GM23248 (cell line): ENCODE measurements at places on chromosomes 4 and X.

DNA sequence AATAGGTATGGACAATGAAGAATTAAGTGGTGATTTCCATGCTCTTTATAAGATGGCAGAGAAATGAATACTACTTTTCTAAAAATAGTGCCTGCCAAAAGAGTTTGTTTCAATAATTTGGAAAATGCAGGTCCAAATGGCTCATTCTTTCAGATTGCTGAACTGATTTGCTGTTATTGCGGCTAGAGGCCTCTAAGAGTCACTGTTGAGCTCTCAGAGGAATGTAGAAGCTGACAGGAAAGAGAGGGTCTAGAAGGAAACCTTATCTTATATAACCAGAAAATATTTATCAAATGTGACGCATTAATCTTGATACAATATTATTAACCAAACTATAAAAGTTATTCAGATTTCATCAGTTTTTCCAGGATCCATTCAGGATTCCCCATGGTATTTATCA, 65.7 kb upstream of the PAGE1 start:
- peak; percentile 34 for DNase-seq

DNA sequence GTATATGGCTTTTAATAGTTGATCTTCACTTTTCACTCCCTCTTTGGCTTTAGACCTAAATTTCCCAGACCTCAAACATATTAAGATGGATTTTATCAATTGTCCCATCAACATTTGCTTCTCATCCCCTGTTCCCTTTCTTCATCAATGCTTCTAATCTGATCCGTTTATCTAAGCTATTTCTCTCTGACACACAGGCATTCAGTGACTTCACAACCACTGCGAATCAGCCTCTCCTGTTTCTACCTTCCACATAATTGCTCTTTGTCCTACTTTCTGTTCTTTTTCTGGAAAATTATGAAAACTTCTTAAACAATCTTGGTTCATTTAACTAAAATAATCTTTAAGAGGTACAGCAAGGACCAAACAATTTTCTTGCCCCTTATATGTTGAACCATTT, 115.2 kb downstream of the GLRA3 start:
- DNase-seq = peak; percentile 13

GRCh38 chr4:176001151-176002006, 64.3 kb upstream of the WDR17 start:
- DNase-seq = peak; percentile 24

DNA sequence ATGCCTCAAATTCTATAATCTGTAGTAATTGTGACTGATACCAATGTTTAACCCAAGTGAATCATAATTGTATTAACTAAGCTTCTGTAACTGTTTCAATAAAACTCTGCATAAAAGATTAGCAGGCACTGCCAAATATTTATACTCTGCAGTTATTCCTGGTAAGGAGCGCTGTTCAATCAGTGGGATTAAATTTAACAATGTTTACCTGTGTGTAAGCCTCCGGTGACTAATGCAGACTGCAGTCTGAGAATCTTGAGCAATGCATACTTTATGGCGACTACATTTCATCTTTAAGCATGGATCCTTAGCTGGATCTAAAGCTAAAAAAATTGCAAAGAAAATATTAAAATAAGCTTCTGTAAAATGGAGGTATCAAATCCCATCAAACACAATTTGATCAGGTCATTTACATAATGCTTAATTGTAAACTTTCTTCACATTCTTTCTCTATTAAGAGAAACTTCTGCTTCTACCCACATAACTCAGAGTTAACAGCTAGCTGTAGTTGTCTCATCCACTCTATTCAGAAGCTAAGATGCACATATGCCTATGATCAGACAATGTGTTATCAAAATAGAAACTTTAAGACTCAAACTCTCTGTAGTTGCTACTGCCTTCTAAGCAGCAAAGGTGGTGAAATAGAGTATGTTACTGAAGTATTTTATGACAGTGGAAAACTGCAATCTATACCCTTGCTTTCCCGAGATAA, 234.0 kb downstream of the SPOCK3 start:
- no peak for DNase-seq

GRCh38 chr4:39497909-39498726, 29.1 kb downstream of the UGDH start:
- DNase-seq = no peak

DNA sequence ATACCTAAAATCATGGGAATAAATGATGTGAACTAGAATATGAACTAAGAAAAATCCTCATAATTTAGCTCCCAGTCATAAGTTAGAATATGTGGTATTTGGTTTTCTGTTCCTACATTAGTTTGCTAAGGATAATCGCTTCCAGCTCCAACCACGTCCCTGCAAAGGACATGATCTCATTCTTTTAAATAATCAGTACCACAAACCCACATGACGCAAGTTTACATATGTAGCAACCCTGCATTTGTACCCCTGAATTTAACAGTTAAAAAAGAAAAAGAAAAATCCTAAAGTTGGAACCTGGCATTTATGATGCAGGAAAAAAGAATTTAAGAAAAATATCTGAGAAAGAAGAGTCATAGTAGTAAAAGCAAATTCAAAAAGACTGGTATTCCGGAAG, 13.3 kb downstream of the UBA6 start:
- DNase-seq = peak; percentile 74

DNA sequence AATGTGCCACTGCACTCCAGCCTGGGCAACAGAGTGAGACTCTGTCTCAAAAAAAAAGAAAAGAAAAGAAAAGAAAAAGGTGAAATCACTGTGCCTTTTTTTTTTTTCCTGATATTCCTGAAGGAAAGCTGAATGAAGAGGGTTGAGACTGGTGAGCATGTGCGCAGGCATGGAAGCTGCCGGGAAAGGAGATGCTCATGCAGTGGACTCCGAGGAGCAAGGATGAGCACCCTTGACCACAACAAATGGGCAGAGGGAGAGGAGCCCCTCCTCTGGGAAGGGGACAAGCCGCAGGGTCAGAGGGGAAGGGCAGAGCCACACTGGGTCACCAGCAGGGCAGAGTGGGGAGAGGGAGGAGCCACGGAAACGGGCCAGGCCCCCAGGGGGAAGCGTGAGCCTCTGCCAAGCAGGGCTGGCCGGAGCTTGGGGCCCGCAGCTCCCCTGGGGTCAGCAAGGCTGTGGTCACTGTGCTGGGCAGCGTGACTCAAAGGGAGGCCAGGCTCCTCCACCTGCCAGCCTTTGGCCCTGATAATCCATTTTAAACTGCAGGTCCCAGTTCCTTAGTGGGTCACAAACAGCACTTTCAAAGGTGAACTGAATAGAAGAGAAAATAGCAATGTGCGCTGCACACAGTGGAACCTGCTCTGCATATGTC, 79.8 kb downstream of the NAT8L start:
- DNase-seq = no peak

- no peak for DNase-seq
These were observed 3.4 kb downstream of the UGT2A3 start for GRCh38 chr4:68948044-68948743.

GRCh38 chr4:145093638-145094037, 4.4 kb downstream of the ANAPC10 start:
- peak; percentile 9 for DNase-seq

DNA sequence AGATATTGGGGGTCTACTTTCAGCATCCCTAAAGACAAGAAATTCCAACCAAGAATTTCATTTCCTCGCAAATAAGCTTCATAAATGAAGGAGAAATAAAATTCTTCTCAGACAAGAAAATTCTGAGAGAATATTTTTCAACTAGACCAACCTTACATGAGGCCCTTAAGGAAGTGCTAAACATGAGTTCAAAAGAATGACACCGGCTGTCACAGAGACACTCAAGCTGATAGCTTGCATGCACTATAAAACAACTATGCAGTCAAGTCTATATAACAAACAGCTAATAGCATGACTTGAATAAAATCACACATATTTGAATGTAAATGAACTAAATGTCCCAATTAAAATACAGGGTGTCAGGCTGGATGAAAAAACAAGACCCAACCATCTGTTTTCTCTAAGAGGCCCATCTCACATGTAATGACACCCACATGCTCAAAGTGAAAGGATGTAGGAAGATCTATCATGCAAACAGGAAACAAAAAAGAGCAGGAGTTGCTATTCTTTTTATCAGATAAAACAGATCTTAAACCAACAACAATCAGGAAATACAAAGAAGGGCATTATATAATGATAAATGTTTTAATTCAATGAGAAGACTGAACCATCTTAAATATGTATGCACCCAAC, 27.2 kb downstream of the FAAH2 start:
- DNase-seq = no peak

DNA sequence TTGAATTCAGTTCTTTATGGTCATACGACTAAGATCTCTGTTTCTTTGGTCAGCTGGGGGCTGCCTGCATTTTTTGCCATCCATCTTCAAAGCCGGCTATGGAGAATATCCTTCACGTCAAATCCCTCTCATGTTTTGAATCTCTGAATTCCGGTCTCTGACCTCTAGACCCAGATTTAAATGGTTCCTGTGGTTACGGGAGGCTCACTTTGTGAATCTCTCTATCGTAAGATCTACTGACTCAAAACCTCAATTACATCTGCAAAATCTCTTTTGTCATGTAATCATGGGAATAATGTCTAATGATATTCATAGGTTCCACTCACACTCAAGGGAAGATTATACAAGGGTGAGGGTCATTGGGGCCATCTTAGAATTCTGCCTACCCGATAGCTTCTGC, 5.7 kb upstream of the MPC1L start:
- DNase-seq = no peak

DNA sequence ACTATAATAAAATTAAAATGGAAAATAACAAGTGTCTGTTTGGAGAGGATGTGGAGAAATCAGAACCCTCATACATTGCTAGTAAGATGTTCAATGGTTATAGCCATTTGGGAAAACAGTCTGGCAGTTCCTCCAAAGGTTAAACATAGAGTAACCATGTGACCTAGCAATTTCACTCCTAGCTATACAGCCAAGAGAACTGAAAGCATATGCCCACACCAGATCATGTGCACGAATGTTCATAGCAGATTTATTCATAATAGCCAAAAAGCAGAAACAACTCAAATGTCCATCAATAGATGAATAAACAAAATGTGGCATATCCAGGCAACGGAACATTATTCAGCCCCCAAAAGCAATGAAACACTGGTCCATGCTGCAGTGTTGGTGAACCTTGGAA, 9.4 kb upstream of the CCNQ start:
- no peak for DNase-seq

DNA sequence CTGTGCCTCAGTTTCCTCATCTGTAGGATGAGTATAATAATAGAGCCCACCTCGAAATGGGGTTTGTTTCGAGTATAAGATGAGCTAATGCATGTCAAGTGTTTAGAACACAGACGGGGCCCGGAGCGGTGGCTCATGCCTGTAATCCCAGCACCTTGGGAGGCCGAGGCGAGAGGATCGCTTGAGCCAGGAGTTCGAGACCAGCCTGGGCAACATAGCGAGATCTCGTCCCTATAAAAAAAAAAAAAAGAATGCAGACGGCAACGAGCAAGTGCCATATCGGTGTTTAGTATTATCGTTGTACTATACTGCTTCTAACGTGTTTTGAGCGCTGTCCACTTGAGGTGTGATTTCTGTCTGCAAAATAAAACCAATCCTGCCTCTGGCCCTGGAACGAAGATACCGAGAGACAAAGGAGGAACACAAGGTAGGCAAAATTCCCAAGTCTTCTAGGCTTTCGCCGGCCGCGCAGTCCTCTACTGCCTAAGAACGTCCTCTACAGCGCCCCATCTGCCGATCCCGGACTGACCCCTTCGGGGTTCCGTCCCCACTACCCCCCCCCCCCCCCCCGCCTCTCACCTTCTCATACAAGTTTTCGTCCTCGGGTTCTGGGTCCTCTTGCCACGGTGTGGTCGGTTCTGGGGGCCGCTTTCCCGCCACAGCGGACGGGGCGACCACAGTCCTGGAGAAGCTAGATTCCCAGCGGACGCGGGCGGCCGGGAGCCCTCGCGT, 442 bp downstream of the NDUFB11 start:
- peak; percentile 60 for DNase-seq

DNA sequence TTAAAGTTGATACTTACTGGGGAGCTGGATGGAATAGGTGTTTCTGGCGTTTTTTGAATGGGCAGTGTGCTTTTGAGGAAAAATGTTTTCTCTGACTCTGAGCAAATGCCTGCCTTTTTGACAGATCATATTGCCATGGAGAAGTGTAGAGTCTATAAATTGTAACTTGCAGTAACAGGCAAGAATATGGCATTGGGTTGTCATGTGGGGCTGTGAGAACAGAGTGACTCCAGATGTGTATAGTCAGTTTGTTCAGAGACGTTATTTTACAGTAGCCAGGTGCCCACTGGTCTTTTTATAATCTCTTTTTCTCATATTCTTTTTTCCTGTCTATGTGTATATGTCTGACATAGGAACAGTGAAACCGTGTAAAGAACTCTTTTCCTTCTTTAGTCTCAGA, 40.8 kb downstream of the RAPGEF2 start:
- no peak for DNase-seq

DNA sequence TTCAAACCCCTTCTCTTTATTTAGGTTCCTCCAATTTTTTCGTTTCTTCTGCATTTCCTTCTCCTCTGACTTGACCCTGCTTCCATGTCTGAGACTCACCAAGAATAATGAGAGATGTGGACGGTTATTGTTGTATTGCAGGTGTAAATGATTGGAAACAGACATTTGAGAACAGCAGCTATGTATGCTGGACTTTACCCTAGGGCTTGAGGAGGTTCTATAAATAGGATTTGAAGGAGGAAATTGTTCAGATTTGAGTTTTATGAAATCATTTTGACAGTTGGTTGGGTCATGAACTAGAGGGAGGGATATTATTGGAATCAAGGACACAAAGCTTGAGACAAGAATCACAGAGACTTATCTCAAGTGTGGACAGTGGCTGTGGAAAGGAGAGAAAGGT, 614.6 kb upstream of the CPEB2 start:
- DNase-seq = no peak

- no peak for DNase-seq
These were observed 405.3 kb upstream of the EDA2R start for GRCh38 chrX:67044029-67044653.

DNA sequence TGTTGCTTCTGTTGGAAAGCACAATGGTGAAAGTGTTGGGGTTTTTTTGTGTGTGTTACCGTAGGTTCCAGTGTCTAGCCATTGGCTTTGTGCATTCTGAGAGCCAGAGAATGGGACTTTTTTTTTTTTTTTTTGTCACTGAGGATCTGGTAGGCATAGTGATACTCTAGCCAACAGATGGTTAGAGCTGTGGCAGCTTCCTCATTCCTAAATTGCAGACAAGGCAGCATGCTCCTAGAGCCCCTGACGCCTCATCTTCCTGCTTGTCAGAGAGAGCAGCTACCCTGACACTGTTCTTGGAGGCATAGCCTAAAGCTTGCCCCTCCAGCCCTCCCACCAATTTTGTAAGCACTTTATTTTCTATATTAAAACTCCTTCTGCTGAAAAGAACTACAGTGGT, 27.0 kb downstream of the ARHGEF9 start:
- DNase-seq = no peak

DNA sequence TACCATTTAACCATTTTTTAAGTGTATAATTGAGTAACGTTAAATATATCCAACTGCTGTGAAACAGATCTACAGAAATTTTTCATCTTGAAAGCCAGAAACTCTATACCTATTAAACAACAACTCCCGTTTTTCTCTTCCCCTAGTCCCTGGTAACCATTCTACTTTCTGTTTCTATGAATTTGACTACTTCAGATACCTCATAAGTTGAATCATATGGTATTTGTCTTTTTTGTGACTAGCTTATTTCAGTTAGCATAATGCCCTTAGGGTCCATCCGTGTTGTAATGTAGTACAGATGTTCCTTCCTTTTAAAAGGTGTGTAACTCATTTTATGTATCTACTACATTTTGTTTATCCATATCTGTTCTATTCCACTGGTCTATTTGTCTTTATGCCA, 48.7 kb downstream of the STAG2 start:
- DNase-seq = peak; percentile 6

- DNase-seq = peak; percentile 13
These were observed 51.9 kb downstream of the FAM114A1 start for GRCh38 chr4:38919494-38919893.

GRCh38 chrX:119784747-119785446, 6.5 kb downstream of the RPL39 start:
- peak; percentile 35 for DNase-seq
